ENCODE measurements at places on chromosomes 5 and 9.

DNA sequence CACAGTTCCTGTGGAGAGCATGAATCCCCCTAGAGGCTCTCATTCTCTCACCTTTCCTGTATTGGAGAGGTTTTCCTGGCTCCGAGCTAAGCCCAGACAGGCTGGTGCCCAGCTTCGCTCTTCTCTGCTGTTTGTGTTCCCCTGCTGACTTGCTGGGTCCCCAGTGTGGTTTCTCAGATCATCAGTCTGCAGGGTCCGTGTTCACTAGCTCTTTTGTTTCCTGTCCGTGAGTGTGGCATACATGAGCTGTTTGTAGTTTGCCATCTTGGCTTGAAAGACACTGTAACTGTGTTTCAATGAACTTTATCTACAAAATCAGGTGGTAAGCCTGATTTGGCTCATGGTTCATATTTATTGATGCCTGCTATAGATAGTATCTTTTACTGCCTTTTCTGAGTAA is 23.8 kb downstream of the LOX start:
- no peak for DNase-seq

GRCh38 chr9:75889977-75890471 is 449 bp upstream of the PCSK5 start:
- no peak for DNase-seq

DNA sequence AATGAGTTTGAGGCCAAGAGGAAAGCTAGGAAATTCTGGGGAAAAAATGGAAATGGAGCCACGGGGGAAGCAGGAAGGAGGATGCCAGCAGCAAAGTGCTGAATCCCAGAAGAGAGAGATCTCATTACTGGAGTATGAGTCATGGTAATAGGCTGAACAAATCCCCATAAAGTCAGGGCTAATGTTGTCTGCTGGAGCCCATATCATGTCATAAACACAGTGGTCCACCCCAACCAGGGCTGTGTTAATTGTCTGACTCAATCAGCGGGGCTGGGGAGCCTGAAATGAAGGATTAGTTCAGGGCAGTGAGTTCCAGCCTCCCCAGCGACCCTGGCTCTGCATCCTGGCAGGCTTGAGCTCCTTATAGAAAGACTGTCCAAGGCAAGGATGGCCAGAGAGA is 68.8 kb downstream of the TLR4 start:
- no peak for DNase-seq

- DNase-seq = no peak
These were observed 30.5 kb downstream of the TRIO start for GRCh38 chr5:14173377-14174229.

Measured in activated gamma-delta T cell treated with Interleukin-2 at 50 U/mL for 16 hours (primary cell).